ENCODE measurements at places on chromosomes 6 and 20.
A peak's percentile ranks its signal among the peaks of the same experiment; 100 is the strongest.

GRCh38 chr6:163398115-163398514, 16.4 kb upstream of the QKI start:
- DNase-seq = no peak

- no peak for DNase-seq
Observed at GRCh38 chr6:104860221-104860620, 502 bp upstream of the HACE1 start.

DNA sequence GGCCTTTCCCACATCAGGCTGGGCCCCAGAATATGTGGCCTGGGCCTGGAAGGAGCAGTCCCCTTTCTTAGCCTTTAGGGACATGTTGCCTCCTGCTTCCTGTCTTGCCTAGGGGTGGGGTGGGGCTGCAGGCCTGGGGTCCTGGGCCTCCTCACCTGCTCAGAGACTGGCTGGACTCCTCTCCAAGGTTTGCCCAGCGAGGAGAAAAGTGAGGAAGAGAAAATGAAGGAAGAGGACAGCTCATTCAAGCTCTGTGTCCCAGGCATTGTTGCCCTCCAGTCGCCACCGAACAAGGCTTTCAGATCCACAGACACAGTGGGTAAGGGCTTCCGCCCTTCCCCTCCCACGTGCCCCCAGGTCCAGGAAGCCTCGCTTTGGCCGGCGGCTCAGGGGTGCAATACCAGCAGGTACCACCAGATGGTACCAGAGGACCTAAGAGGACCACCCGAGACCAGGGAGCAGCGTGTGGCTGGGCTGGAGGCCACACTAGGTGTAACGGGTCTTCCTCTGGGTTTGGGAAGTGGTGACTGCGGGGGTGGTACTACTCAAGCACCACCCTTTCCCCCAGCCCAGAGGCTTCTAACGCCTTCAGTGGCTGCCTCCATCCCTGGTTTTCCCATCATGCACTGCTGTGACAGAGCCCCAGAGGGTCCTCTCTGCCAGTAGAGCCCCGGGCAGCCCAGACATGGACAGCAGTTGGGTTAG, 5.5 kb upstream of the BAK1 start:
- DNase-seq = peak; percentile 90

DNA sequence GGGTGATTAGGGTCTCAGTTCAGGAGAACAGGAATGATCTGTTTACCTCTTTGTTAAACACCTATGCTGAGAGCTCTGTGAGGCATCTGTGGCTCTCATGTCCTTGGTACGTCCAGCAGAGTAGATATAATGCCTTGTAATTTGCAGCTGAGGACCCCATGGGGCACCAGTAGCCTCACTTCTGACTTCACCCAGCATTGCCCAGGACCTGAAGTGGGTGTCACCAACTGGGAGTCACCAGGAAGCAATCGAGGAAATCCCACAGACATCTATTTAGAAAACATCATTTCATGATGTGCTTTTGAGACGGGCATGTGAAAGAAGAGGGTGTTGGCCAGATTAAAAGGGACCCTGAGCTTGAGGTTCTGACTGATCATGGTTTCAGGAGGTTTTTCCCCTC, 8.8 kb downstream of the EDN3 start:
- DNase-seq = no peak

DNA sequence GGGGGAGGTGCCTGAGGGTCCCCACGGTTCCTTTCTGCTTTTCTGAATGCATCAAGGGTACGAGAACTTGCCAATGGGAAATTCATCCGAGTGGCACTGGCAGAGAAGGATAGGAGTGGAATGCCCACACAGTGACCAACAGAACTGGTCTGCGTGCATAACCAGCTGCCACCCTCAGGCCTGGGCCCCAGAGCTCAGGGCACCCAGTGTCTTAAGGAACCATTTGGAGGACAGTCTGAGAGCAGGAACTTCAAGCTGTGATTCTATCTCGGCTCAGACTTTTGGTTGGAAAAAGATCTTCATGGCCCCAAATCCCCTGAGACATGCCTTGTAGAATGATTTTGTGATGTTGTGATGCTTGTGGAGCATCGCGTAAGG, 226.4 kb downstream of the SMOC2 start:
- no peak for DNase-seq

- DNase-seq = no peak
Observed at GRCh38 chr6:7574500-7574899, 15.5 kb upstream of the SNRNP48 start.

DNA sequence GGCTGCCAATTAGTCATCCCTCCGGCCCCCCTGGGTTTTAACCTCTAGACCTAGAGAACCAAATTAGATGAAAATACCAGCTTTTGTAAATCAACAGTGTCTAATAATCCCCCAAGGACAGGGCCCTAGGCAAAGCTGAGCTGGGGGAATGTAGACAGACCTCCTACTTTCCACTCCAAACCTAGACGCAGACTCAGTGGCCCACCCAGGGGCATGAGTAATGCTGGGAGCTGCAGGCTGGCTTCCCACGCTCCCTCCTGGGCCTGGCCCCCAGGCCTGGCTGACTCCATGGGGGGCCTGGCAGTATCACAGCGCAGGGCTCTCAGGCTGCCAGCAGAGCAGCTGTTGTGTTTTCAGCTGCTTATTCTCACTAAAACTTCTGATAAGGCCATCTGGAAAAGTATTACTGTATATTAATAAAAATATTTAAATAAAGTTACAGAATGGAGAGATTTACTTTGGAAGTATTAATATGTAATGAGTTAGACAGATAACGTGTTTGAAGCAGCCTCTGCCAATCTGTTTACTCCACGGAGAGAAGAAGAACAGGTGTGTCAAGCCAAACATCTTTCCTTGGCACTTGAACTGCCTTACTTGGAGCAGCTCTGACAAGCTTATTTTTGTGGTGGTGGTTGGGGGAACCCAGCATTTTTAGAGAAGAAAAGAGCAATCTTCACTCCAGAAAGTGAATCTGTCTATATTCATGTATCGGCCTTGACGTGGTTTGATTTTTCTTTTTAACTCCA, 144.0 kb upstream of the AGPAT4 start:
- no peak for DNase-seq

DNA sequence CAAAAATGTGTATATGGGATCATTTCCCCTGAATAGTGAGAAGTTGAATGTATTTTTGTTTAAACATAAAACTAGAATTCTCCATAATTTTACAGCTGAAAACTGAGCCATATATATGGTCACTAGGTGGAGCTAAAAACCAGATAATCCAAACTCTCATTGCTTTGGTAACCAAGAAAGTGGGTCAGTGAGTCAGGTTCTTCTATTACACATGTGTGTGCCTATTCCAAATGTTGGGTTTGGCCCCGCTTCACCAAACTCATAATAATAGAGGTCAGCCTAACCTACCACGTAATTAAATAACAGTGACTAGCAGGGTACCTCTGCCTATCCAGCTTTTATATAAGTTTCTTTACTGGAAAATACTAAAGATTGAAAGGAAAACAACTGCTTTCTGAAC, 19.3 kb upstream of the RNGTT start:
- DNase-seq = no peak

GRCh38 chr6:105805501-105806023, 280.6 kb upstream of the PRDM1 start:
- no peak for DNase-seq

DNA sequence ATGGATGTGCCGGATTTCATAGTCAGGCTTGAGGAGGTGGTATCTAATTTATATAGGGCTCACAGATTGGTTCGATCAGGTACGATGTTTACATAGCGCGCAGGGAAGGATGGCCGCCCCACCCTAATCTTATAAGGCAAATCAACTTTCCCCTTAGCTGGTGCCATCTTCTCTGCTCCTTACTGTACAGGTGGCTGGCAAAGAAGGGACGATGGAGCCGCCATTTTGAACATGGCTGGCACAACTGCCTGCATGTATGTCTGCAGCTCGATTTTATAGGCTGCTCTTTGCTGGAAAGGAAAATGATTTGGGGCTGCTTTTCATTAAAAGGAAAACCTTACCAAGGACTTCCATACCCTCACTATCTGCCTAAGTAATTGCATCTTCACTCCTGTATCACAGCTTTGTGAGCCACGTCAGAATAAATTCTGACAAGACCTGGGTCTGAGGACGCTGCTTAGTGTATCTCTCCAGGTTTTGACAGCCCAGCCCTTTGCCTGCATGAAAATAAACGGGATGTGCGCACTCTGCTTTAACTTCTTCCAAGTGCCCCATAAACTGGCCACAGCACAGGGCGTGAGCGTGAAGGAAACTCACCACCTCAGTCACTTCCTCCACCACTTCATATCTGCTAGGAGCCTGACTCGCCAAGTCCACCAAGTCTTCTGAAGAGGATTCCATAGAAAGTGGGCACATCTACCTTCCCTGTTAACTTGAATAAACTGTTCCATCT, 109.4 kb upstream of the ARMC2 start:
- no peak for DNase-seq

DNA sequence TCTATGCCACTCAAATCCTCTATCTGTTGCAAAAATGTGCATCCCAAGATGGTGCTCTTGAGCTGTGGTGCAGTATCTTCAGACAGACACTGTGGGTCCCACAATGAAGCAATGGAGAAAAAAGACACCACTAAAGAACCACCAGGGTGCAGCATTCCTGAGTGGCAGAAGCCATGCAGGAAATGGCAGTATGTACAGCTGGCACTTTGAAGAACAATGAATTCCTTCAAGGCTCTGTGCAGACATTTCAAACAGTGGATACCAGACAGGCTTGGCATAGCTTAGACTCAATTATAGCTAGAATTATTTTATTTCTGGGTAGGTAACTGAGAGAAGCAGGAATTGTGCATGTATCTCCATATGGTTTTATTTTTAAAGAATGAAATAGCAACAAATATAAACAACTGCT, 24.0 kb upstream of the HDAC2 start:
- no peak for DNase-seq

DNA sequence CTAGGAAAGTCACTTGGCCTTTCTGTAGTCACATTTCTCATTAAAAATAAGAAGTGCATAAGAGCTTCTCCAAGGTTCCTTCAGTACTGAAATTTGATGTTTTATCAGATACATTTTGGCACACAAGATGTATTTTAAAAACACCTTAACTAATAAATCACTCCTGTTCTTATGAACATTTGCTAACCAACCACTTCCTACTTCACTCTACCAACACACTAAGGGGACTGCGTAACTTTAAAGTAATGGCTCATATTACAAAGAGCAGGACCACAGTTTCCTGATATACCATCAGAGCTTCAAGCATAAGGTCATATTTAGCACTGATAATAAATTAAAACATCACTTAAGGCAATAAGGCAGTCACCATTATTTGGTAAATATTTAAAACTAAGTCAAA, 104.4 kb downstream of the RALGAPA2 start:
- DNase-seq = no peak

DNA sequence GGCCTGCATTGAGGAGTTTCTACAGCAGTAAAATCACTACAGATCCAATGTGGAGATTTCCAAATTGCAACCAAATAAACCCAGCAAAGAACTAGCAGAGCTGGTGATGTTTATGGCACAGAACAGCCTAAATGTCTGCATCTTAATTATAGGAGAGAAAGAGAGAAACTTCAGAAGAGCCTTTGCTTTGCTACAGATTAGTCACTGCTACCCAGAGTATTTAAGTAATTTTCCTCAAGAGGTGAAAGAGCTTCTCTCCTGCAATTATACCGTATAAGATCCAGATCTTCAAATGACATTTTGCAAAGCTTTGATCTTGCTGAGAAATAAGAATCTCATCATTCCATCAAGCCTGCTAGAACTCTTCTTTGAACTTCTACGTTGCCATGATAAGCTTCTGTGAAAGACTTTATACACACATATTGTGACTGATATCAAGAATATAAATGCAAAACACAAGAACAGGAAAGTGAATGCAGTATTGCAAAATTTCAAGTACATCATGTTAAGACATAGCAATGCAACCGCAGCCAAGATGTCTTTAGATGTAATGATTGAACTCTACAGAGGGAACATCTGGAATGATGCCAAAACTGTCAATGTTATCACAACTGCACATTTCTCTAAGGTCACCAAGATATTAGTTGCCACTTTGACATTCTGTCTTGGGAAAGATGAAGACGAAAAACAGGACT, 48.0 kb downstream of the MKKS start:
- DNase-seq = no peak

All from activated naive CD8-positive, alpha-beta T cell treated with anti-CD3 and anti-CD28 coated beads for 36 hours (primary cell).